ENCODE measurements at places on chromosomes 7 and 10.
A peak's percentile ranks its signal among the peaks of the same experiment; 100 is the strongest.

- peak; percentile 45 for DNase-seq
Observed at GRCh38 chr10:43202224-43202656, 64.0 kb downstream of the CSGALNACT2 start.

DNA sequence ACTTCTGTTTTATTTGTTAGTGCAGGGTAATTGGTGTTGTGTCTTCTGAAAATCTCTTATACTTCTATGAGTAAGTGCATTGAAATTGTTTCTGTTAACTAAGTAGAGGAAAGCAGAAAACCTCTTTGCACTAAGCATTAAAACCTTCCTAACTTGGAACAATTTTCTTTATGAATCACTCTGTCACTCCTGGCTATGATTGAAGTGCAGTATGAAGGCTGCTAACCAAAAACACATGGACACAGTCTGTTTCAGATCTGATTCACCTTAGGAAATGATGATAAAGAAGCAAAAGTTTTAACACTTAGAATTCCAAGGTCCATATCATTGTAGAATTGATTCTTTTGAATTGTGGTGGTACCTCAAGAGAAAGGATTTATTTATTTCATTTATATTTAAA is 41.9 kb downstream of the MET start:
- no peak for DNase-seq

GRCh38 chr7:6725003-6725402 is 18.3 kb upstream of the ZNF12 start:
- DNase-seq = no peak

- no peak for DNase-seq
Observed at GRCh38 chr7:31893365-31893764, 176.8 kb downstream of the PDE1C start.

- no peak for DNase-seq
Observed at GRCh38 chr7:17501441-17502212, 203.2 kb downstream of the AHR start.
